ENCODE measurements at places on chromosomes 12 and 14. TPM values are rescaled to one million over a fixed set of nuclear protein-coding genes. Genes with fewer than 3 reads are reported as not detected.

DNA sequence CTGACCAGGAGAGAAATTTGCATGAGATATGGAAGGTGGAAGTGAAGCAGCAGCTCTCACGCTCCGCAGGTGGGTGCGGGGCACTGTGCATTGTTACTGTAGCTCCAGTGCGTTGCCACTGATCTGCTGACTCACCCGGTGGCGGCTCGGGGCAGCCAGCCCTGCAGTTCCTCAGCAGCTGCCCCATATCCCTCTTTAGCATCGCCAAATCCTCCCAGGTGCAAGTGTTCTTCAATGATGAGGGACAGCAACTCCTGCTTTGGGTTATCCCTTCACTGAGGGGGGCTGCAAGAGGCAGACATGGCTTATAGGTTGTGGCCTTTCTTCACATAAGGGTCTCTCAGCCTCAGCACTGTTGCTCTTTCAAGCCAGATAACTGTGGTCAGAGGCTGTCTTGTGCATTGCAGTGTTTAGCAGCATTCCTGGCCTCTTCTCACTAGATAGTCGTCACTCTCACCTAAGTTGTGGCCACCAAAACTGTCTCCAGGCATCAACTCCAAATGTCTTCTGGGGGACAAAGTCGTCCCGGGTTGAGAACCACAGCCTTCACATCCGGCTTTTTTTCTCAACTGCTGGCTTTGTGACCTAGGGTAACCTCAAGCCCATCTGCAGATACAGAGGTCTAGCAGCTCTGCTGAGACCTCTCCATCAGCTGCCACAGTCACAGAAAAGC, 180.8 kb downstream of the EFCAB11 start:
- peak; percentile 20 for DNase-seq

- no peak for DNase-seq
Observed at GRCh38 chr14:84228702-84229101, 1301.2 kb upstream of the FLRT2 start.

The PLEKHD1 gene
- total RNA-seq = 0.61 TPM

DNA sequence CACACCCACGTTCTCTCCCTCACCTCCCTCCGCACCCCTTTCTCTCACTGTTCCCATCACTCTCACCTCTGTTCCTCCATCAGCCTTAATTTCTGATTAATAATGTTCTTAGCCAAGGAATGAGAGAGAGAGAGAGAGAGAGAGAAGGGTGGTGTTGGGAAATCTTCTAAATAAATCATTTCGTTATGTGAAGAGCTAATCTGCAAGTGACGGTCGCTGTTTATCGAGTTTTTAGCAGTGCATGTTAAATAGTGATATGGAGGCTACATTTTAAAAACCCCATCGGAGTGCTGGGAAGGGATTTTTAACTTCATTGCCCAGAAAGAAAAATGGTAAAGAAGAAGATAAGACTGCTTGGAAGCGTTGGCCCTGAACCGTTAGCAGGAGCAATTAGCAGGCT, 203.3 kb upstream of the LHX5 start:
- no peak for DNase-seq

DNA sequence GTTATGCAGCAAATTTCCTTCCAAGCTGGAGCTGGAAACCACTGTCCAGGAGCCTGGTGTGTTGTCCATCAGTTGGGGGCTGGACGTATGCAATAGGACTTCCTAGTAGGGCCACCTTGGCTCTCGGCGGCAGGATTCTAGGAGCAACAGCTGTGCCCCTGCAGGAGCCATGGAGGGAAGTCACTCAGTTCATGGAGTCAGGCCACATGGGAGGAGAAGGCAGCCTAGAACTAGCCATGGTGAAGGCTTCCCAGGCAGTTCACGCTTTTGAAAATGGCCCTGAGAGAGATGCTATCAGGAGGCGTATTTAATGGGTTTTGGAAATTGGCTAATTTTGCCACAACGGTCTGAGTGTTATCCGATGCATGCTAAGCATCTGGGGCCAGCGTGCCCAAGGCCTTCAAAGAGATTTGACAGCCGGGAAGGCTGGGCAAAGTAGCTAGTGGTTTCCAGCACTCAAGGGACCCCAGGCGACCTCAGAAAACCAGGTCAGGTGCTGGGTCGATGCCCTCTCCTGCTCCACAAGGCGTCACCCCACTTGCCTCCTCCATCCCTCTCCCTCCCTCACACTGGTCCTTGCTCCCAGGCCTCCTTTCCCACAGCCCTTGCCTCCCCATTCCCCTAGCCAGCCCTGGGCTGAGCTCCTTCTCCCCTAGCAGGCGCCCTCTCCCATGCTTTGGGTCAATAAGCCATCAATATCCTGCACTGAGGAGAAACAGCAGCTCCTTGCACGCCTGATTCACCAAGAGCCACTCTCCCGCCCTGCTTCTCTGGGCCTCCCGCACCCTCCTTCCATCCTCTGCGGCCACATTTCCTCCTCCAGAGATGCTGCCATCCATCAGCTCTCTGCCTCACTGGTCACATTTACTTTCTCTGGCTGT, 30.9 kb upstream of the SYNDIG1L start:
- DNase-seq = no peak

DNA sequence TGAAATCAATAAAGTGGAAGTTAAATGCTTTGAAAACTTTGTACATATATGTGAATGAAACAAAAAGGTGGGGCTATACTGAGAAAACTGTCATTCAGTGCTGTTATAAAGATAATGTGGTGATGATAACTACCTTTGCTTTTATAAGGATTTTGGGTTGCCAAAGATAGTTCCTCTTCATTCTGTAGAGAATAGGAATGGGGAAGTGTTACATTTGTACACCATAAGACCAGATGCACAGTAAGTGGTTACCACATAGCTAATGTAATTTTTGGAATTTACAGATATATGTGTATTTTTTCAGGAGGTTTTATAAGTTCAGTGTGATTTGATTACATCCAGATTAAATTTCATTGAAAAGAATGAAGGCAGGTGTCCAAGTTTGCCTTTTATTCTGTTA, 18.1 kb downstream of the RAB21 start:
- no peak for DNase-seq

DNA sequence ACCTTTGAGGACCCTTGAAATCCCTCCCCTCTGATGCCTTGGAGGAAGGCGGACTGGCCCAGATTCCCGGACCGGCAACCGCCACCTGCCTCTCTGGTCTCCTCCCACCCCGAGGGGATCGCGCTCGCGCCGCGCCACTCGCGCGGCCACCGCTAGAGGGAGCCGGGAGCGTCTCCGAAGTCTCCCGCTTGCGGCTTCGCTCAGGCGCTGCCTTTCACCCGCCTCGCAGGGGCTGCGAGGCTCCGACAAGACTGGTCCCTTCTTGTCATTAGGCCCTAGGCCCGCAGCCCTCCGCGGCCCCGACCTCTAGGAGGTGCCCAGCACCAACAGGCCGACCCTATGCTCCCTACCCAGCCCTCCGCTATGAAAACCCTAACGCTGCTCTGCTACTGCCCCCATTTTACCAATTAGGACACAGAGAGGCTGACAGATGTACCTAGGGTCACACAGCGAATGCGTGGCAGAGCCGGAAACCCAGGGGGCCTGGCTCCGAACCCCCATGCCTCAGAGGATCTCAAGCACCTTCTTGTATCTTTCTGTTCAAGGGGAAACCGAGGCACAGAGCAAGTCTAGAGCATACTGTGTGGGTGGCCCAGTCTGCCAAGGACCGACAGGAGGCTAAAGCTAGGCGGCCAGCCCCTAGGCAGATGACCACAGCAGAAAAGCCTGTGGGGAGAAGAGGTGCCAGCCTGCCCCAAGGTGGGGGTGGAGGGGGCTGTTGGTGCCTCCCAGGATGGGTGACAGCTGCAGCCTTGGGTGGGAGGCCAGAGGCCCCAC, 21.4 kb upstream of the VSX2 start:
- peak; percentile 75 for DNase-seq
